Renal cortex interstitium (tissue), 15 donors: ENCODE measurements at places on chromosomes 4 and X.

DNA sequence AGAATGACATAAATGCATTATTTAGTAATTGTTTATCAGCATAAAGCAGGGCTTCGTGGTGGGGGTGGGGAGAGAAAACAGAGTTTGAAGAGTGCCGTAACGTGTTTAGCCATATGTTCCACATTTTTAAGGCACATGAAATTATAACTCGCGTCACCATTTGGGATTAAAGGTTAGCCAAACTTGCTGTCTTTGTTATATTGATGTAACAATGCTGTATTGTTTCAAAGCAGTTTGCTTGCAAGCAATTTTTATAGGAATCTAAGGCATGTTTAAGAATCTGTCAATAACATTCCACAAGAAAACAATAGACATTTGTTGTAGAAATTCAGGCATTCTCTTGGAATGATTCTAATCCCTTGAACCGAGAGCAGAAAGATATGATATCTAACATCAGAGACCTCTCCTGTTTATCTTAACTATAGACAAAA lies 78.3 kb downstream of the CLDN22 start:
- peak; percentile 22 for DNase-seq

- DNase-seq, result no peak
These were observed 70.5 kb downstream of the AFF1 start for GRCh38 chr4:87005369-87005689.

DNA sequence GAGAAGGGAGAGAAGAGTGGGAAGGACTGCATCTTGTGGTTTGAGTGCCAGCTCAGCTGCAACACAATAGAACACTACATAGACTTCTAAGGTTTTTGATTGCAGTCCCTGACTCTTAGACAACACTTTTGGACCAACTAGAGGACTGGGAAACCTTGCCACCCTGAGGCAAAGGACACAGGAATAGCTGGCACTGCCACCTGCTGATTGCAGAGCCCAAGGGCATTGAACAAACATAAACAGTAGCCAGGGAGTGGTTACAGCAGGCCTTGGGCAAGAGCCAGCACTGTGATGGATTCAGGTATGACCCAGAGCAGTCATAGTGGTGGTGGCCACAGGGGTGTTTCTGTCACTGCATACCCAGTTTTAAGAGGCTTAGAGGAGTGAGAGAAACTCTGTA lies 72.5 kb upstream of the CXorf51A start:
- no peak for DNase-seq

DNA sequence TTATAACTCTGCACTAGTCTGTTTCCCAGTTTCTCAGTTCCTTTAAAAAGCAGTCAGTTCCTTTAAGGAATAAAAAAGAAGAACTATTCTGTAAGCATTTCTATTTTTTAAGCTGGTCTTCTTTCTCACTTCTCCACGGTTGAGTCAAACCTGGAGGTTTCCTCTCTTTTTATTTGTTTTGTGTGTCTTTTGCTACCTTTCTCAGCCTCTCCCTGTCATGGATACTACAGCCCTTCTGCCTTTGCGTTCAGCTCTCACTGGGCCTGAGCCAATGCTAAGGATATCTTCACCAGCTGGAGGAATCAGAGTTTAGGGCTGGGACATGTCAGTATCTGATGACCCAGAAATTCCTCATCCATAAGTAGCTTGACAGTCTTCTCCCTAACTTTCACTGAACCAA lies 49.7 kb upstream of the PRKX start:
- DNase-seq, result no peak

DNA sequence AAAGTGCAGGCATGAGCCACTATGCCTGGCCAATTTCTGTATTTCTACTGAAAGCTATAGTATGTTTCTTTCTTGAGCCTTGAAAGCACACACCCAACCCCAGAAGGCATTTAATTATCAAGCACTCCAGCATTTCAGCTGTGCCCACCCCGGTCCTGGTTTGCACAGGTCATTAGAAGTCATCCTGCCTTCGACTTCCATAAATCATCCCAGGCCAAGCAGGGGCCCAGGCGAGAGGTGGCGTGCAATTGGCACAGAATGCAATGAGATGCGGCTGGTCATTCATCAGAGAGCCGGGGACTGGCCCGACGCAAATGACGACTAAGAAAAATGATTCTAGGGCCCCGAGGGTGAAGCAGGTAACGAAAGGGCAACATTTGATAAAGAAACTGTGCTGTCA lies 24.8 kb upstream of the CRMP1 start:
- DNase-seq, result no peak

GRCh38 chr4:38237139-38237538 lies 276.9 kb downstream of the PTTG2 start:
- DNase-seq, result no peak

DNA sequence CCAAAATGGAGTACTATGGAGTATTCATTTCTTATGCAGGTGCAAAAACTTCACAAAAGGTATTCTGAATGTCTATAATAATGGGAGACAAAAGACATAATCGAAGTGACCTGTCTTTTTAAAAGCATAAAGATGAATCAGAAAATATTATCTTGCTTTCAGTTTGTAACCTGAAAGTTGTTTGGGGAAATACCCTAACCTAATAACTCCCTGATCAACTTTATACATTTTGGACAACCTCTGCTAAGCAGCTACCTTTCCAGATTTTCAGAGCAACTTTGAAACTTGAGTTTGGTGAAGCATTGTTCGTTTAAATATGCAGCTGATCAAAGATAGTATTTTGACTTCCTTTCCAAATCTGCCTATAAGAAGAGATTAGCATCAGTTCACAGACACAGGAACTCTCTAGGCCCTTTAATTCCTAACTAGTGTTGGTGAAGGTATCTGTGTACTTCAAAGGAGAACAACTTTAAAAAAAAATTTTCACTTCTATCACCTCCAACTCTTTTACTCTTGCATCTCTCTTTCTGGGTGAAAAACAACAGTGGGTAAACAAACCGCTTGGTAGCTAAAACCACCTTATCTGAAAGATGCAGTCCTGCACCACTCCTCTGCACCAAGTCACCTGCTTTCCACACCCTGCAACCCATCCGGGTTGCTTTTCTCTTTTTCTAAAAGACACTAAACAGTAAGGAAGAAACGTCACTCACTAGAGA lies 26.5 kb downstream of the CD40LG start:
- DNase-seq, result no peak

- DNase-seq, result no peak
These were observed 79.0 kb downstream of the JAKMIP1 start for GRCh38 chr4:6121276-6121850.
